ENCODE measurements at places on chromosomes 4 and X. TPM values are rescaled to one million over a fixed set of nuclear protein-coding genes. Genes with fewer than 3 reads are reported as not detected.

The STOX2 gene
- 3.4 TPM for total RNA-seq

The PPEF2 gene
- not detected for total RNA-seq

The PCDH18 gene
- total RNA-seq = 2.5 TPM

The ADH7 gene
- total RNA-seq = not detected

The BEND4 gene
- total RNA-seq = 0.36 TPM

The GNRHR gene
- total RNA-seq = not detected

The ARX gene
- 0.03 TPM for total RNA-seq

The TRPC5OS gene
- total RNA-seq = not detected

The CSAG3 gene
- not detected for total RNA-seq

The NLGN4X gene
- total RNA-seq = 1.5 TPM

The PLA2G12A gene
- total RNA-seq = 19.9 TPM

The FBXW7 gene
- 14.2 TPM for total RNA-seq

The PTTG2 gene
- not detected for total RNA-seq

The ADH1A gene
- total RNA-seq = not detected

The EFNB1 gene
- total RNA-seq = 6.7 TPM

- peak; percentile 4 for DNase-seq
These were observed 295.3 kb downstream of the GRID2 start for GRCh38 chr4:92599044-92599443.

GRCh38 chr4:535181-535923 lies 36.3 kb downstream of the PIGG start:
- DNase-seq = no peak

DNA sequence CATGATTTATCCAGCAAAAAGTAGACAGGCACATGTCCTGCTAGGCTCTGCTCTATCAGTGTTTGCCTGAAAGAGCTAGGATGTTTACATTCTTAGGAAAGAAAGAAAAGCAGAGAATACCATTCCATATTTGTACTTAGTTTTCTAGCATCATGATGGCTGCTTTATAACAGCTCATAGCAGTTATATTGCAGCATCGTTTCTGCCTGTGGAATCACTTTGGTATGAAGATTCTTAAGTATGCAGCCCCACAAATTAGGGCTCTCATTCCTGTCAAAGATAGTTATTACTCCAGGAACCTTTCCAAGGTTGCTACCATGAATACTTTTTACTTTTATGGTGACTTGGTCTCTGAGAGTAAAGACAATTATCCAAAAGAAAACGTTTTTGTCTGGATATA lies 119.0 kb upstream of the MYOZ2 start:
- DNase-seq = no peak

DNA sequence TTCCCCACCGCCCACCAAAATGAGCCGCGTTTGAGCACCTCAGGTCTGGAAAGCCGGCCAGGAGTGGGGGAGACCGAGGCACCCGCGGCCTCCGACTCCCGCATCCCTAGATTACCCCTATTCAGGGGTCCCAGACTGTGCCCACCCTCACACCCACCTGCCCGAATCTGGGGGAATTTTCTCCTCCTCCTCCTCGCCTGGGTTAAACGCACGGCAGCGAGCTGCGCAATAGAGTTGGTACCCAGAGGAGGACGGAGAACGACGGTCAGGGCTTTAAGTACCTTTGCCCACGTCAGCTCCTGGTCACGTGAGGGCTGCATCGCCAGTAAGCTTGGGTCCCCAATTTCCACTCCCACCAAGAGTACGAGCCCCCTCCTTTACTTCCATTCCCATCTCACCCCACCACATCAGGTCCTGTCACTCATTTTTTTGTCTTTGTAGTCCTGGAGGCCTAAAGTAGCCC lies at the start of gene ARMCX2:
Gene ARMCX2 (minus strand): TSS at position 250 of the 463 bp plus-strand sequence. CDS start 2,262 bp downstream, outside the sequence.
- DNase-seq = peak; percentile 14

GRCh38 chr4:87532907-87533306 lies 3.7 kb upstream of the SPARCL1 start:
- no peak for DNase-seq

DNA sequence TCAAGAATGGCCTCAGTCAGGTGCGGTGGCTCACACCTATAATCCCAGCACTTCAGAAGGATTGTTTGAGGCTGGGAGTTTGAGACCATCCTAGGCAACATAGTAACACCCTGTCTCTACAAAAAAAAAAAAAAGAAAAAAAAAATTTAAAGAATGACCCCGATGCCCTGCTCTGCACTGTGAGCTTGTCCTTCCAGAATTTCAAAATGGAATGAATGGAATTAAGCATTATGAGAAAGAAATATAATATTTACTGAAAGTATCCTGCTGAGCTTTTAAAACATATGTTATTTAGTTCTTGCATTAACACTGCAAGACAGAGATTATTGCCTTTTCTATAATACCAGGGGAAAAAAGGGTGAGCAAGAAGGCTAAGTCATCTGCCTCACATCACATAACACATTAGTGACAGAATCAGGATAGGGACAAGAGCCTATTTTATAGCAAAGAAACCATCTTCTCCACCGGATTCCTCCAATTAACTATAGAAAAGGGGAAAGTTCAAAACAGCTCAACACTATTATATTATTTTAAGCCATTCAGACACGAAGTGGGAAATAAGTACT lies 41.9 kb upstream of the GAB1 start:
- DNase-seq = no peak

DNA sequence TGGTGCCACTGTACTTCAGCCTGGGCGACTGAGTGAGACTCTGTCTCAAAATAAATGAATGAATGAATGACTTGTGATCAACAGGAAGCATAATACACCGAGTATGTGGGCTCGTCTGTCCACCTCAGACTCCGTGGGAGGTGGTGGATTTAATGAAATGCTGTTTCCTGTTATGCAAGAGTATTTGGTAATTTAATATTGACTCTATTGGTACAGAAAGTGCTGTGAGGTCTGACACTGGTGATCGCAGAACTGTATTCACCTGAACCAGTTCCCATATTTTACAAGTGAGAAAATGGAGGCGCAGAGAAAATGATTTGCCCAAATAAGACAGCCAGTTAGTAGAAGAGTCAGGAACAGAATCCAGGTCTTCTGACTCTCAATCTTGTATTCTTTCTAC lies 423.3 kb downstream of the RAPGEF2 start:
- DNase-seq = no peak

- no peak for DNase-seq
These were observed 99.8 kb downstream of the AFAP1 start for GRCh38 chr4:7839856-7840255.

DNA sequence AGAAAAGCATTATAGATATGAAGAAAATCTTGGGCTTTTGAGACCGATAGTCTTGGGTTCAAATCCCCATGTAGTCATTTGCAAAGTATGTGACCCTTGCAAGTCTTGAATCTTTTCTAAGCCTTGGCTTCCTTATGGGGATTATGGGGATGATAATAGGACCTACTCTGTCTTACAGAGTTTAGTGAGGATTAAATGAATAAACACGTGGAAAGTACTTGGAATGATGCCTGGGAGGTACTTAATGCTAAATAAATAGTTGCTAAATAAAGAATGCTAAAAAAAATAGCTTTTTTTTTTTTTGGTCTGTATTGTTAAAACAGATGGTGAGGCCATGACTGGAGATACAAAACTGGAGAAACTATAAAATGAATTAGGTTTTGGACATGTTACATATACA lies 292.7 kb downstream of the GPAT3 start:
- DNase-seq = no peak

DNA sequence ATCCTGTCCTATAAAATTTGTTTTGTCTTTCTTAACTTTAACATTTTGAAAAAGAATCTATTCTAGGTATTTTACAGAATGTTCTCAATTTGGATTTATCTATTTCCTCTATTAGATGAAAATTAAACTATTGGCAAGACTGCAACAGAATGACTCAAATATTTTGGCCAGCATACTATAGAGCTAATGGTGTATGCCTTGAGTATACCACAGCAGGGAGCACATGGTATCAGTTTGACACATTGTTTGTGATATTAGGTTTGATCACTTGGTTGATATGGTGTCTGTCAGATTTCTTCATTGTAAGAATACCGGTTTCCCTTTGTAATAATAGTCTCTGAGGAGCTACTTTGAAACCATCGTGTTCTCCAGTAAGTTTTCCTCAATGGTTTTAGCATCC lies 87.8 kb upstream of the NPNT start:
- DNase-seq = no peak

- DNase-seq = peak; percentile 10
These were observed 85.0 kb upstream of the ZNF81 start for GRCh38 chrX:47751670-47752069.

- DNase-seq = no peak
These were observed 61.9 kb downstream of the PRKG2 start for GRCh38 chr4:81152839-81153713.

DNA sequence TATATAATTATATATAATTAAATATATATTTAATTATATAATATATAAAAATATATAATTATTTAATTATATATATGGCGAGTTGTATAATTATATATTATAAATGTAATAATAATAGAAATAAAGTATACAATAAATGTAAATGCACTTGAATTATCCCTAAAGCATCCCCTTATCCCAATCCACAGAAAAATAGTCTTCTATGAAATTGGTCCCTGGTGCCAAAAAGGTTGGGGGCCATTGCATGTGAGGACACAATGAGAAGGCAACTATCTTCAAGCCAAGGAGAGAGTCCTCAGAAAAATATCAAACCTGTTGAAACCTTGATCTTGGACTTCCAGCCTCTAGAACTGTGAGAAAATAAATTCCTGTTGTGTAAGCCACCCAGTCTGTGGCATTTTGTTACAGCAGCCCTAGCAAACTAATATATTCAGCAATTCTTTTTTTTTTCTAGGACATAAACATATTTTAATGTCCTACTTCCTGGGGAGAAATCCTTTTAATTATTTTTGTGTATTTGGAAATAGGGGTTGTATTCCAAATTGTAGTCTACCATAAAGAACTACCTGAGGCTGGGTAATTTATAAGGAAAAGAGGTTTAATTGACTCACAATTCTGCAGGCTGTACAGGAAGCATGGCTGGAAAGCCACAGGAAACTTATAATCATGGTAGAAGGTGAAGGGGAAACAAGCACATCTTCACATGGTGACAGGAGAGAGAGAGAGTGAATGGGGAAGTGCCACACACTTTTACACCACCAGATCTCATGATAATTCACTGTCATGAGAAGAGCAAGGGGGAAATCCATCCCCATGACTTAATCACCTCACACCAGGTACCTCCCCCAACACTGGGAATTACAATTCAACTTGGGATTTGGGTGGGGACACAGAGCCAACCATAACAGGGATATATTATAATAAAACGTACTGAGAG lies 22.9 kb upstream of the CXCL2 start:
- no peak for DNase-seq

DNA sequence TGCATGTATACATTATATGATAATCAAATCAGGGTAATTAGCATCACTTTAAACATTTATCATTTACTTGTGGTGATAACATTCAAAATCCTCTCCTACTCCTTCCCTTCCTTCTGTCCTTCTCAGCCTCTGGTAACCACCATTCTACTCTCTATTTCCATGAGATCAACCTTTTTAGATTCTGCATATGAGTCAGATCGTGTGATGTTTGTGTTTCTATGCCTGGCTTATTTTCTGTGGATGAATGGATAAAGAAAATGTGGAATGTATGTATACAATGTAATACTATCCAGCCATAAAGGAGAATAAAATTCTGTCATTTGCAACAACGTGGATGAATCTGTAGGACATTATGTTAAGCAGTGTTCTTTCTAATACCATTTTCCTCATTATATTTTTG lies 123.9 kb downstream of the NAA11 start:
- no peak for DNase-seq

DNA sequence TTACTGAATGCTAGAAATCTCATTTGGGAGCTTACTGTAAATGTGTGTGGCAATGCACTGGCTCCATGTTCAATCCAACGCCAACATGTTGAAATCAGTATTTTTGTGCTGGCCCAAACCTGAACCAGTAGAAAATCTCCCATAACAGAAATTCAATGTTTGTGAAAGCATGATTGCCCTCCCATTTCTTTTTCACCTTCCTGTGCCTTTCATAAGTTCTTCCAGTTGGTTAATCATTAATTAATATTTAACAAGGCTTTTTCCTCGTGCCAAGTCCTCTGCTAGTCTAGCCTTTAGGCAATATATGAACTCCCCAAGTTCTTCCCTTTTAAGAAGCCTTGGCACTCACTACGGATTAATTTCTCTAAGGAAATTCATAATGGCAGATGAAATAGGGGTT lies 1.3 kb upstream of the PLS3 start:
- no peak for DNase-seq

DNA sequence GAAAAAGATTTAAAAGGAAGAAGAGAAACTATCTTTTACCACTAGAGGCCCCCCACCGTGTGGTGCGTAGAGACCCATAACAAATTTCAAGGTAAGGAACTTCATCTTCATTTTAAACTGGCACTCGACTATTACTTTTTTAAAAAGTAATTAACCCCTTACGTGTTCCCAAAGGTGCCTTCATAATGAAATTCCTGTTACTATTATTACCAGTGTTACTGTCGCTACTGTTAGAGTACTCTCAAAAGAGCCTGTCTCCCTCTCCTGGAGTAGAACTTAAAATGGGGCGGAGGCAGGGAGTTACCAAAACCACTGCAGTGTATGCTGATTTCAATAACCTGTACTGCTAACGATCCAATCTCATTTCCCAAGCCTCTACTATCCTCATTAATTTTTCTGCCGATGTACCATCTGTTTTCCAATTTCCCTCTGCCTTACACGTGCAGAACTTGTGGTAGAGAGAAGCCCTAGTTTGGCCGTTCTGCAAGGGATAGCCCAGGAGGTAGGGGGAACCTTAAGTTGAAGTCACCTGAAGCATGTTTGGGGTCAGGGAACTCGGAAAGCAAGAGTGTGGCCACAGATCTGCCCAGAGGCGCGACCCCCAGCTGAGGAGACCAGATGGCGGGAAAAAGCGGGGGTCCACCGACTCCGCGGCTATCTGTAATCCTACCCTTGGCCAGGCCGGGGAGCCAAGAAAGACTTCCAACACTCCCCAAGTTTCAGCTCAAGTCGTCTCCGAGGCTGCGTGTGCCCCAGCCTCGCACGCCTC lies 720 bp upstream of the STK26 start:
- no peak for DNase-seq

GRCh38 chr4:188596021-188596420 lies 456.8 kb downstream of the TRIML1 start:
- no peak for DNase-seq

GRCh38 chr4:107815158-107815557 lies 9.6 kb upstream of the SGMS2 start:
- no peak for DNase-seq

- DNase-seq = no peak
These were observed 15.2 kb downstream of the ETDC start for GRCh38 chrX:135324463-135324862.

DNA sequence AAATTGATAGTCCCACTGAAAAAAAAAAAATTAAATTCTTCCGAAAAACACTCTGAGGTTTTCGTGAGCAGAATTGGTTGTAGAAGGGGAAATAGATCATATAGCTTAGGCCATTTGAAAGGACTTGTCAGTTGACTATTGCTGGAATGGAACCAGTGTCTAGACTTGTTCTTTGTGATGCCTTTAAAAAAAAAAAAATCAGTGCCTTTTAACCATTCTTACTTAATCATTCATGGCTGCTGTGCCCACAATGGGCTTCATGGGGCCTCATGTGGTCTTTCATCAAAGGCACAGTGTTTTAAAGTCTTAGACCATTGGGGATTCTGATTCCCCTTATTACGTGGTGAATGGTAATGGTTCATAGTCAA lies 139.3 kb downstream of the AFF1 start:
- no peak for DNase-seq

- no peak for DNase-seq
These were observed 33.7 kb downstream of the CAMK2D start for GRCh38 chr4:113727802-113728201.
